ENCODE measurements at places on chromosomes 5 and 9.

GRCh38 chr5:174177531-174177930 lies 132.0 kb downstream of the NSG2 start:
- no peak for DNase-seq

GRCh38 chr5:122444411-122444810 lies 132.4 kb downstream of the SNCAIP start:
- no peak for DNase-seq

DNA sequence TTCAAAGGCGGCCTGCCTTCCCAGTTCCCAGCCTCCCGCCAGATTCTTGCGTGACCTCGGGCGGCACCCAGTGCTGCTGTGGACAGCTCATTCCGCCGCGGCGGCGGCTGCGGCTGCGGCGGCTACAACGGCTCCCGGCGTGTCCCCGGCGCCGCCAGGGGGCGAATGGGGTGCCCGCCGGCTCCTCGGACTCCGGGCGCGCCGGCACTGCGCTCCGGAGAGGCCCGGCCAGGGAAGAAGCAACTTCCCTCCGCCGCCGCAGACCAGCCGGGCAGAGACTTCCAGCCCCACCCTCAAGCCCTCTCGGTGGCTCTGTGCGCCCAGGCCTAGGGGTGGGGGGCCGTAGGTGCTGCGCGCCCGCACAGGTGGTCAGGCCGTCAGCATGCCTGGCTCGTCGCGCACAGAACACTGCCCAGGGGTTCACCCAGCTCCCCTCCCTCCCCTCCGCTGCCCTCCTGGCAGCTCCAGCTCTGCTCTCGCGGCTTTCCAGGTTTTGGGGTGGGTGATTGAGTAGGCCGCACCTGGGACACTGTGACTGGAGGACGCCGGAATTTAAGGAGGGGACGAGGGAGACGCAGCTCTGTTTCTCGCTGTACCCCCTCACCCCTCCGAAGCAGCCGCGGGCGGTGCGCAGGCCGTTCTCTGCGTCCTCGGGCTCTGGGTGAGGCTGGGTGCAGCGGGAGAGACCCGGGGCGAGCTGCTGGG lies 20.2 kb downstream of the IGIP start:
- DNase-seq, result no peak

- peak; percentile 60 for DNase-seq
Observed at GRCh38 chr5:56409331-56410190, 176.4 kb upstream of the ANKRD55 start.

DNA sequence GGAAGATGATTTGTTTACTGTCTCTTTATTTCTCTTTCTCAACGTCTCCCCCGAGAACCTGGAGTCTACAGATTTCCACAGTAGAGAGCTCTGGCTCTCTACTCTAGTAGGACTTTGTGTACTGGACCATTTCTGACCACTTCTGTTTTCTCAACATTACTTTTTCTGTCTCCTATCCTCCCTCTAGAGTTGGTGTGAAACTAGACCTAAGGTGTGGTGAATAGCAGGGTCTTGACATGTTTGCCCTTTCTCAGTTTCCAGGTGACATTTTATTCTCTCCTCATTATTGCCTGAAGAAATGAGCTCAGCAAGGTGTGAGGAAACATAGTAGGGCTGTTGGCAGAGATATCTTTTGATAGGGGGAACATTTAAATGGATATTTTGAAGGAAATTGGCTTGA lies 62.1 kb upstream of the IL6ST start:
- DNase-seq, result no peak

DNA sequence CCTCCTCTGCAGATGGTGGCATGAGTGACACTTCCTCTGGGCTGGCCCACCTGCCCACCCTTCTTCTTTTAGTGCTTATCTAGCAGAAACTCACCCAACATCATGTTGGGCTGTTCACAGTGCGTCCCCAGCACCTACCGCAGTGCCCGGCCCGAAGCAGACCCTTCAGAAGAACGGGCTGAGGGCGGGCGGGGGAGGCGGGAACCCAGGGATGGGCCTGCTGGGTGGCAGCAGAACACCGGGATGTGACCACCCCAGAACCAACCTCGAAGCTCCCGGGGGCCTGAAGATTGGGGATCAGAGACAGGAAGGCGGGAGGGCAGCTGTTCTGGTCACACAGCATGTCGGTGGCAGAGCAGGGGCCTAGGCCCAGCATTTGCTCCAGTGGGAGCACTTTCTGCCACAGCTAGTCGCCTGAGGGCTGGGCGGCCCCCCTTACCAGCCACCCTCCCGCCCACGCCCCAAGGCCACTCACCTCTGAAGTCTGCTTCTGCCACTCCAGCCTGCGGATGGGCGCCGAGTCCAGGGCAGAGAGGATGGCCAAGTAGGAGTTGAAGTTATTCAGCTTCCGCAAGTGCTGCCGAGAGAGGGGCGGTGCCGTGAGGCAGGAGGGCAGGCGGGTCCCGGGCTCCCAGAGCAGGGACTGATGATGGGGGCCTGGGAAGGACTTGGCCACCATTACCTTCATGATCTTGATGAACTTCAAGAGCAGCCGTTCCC lies 38.7 kb downstream of the PRRT1B start:
- no peak for DNase-seq
